ENCODE measurements at places on chromosomes 13 and 19.

DNA sequence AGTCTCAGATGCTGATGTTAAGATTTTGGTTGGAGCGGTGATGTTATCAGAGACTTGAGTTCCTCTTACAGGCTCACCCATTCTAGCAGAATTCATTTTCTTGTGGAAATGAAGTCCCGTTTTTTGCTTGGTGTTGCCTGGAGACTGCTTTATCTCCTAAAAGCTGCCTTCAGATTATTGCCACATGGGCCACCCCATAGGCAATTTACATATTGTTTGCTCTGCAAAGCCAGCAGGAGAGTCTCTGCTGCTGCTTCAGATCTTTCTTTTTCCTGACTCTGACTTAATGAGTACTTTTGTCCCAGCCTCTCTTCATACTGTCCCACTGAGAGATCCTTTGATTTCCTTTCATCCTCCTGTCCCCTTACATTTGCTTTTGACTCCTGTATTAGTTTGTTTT lies 114.6 kb downstream of the TDRD3 start:
- DNase-seq = no peak

GRCh38 chr13:27953676-27954405 lies 15.3 kb downstream of the CDX2 start:
- peak; percentile 24 for DNase-seq

- no peak for DNase-seq
Observed at GRCh38 chr19:5261156-5261890, 79.3 kb downstream of the PTPRS start.

DNA sequence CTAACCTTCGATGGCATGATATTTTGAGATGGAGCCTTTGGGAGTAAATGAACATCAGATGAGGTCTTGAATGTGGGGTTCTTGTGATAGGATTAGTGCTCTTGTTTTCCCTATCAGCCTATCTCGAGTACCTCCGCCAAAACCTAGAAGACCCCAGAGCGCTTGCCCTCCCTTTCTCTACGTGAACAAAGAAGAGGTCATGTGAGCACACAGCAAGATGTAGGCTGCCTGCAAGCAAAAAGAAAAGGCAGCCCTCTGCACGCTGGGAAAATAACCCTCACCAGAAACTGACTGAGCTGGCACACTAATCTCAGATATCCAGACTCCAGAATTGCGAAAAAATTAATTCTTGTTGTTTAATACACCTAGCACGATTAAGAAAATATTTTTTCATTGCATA lies 799.8 kb upstream of the SLC10A2 start:
- DNase-seq = no peak

- no peak for DNase-seq
Observed at GRCh38 chr19:5355076-5355475, 14.5 kb upstream of the PTPRS start.

GRCh38 chr19:16382775-16383543 lies 58.3 kb downstream of the KLF2 start:
- peak; percentile 81 for DNase-seq

DNA sequence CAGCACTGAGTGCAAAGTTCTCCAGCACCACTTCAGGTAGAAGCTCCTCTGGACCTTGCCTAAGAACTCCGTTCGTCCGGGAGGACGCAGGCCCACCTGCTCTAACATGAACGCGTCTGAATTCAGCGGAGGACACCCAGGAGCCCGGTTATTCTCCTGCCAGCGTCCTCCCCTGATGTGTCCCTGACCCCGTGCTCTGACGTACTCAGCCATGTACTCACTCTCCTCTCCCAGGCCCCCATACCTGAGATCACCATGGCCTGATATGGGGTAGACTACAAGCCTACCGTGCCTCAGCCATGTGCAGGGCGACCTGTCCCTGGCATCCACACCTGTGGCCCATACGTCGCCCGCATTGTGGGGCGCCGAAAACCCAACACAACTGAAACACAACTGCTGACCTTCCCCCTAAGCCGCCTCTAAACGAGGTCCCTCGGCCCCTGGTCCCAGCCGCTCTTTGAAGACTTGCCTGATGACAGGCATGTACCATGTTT lies 744 bp upstream of the ZNF584 start:
- DNase-seq = no peak

DNA sequence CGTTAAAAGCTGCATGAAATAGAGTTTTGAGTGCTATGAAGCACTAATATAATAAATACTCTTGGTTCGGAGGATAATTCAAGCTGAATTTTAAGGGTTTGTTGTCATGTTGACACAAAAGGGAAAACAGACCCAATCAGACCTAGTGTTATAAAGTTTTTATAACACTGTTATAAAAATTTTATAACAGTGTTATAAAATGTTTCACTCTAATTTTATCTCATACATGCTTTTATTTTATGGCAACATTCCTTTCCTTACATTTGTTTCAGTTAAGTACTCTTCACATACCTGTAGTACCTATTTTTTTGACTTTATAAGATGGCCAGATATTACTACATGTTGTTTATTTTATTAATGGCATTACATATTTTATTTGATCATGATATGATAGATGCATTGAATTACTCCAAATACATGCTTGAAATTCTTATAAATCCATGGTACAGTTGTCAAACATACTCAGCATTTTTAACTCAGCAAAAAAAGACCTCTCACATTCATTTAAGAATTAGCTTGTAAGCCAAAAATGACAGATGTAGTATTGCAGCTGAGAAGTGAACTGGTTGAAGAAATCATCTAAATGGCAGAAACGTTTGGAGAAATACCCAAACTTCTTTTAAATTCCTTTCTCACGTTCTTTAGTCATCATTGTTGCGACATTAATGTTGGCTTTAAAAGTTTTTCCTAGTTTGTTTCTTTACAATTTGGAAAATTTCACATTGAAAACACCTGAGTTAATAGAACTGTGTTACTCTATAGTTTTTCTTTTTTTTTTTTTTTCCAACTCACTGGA lies 104.5 kb downstream of the PIBF1 start:
- DNase-seq = no peak

- DNase-seq = no peak
Observed at GRCh38 chr13:76816394-76816793, 69.8 kb downstream of the KCTD12 start.

- no peak for DNase-seq
Observed at GRCh38 chr13:100209857-100210825, 121.2 kb downstream of the PCCA start.

DNA sequence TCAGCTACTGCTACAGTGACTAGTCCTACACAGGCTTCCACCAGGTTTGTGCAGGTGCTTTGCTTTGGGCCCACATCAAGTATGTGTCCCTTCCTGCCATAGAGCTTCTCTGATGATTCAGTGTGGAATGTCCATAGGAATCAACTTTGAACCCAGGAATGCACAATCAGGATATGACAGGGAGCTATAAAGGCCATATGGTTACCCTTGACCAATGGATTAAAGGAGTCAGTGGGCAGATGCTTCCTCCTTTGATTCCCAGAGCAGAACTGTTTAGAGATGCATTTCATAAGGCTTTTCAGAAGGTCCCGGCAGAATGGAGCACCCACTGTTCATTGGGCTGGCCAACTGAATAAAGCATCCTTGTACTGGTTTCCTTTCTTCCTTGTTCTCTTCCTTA lies 145.2 kb upstream of the WASF3 start:
- DNase-seq = no peak

DNA sequence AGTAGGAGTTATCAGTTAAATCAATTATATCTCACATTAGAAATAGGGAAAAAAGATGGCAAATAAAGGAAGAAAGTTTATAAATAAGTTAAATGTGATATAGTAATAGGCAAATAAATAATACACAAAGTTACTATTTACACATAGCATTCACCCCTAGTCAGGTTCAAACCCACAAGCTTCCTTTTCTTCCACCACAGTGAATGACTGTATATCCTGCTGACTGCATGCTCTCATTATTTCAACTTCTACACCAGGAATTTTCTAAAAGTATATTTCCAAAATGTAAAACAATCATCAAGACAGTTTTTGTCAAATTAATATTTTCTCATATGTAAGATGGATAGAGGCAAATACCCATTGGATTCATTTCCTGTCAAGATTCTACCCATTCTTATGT lies 548.6 kb upstream of the SLITRK5 start:
- no peak for DNase-seq

GRCh38 chr19:37583340-37583739 lies 11.3 kb downstream of the ZNF571 start:
- DNase-seq = no peak

- DNase-seq = peak; percentile 88
Observed at GRCh38 chr19:12139885-12140544, at the start of gene ZNF20. Gene ZNF20 (minus strand): TSS chr19:12140350. CDS start chr19:12140182, 168 bp downstream.

GRCh38 chr19:4272894-4273293 lies 6.2 kb upstream of the SHD start:
- DNase-seq = no peak

DNA sequence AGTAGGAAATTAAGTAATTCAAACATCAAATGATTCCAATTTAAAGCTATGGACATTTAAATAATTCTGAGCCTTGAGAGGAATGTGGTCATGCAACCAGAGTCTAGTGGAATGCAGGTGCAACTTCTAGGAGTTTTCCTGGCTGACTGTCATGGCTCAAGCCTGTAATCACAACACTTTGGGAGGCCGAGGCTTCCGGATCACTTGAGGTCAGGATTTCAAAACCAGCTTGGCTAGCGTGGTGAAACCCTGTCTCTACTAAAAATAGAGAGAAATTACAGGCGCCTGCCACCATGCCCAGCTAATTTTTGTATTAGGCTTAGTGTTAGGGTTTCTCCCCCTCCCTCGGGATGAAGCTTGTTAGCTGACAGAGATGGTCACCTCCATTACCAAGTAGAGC lies 6.4 kb downstream of the ZNF808 start:
- no peak for DNase-seq

- DNase-seq = peak; percentile 44
Observed at GRCh38 chr13:32310134-32310706, 4.9 kb downstream of the ZAR1L start.

DNA sequence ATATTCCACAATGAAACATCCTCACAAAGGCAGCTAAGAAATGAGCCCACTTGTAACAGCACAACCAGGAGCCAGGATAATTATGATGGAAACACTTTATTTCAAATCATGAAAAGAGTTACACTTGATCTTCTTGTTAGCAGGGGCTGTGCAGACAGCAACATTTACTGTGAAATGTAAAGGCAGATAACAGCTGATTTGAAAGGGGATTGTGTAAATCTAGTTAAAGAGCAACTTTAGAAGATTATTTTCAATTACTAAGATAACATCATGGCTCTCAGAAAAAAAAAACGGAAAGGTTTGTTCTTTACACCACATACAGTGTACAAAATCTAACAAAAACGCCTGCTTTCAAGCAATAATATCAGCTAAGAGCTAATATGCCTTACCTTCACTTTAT lies 22.4 kb downstream of the ENOX1 start:
- no peak for DNase-seq

DNA sequence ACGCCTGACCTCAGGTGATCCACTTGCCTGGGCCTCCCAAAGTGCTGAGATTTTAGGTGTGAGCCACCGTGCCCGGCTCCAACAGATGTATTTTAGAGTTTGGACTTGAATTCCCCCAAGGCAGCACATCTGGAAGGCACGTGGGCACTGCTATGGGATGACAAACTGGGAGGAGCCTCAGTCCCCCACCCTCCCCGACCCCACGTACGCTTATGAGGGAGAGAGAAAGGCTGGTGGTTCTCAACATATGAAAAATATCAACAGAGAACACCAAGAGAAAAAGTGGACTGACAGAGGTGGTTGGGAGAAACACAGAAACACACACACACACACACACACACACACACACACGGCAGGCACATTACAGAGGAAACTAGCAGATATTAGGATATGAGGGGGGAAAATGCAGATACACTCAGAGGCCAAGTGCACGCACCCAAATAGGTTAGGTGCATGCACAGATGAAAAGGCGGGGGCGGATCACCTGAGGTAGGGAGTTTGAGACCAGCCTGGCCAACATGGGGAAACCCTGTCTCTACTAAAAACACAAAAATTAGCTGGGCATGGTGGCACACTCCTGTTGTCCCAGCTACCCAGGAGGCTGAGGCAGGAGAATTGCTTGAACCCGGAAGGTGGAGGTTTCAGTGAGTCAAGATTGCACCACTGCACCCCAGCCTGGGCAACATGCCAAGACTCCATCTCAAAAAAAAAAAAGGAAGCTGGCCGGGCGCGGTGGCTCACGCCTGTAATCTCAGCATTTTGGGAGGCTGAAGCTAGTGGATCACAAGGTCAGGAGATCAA lies 3.2 kb downstream of the STX10 start:
- DNase-seq = no peak

GRCh38 chr19:14366529-14366928 lies 14.7 kb upstream of the ADGRE5 start:
- DNase-seq = peak; percentile 93

- no peak for DNase-seq
Observed at GRCh38 chr13:80655778-80656511, 315.0 kb upstream of the SPRY2 start.

GRCh38 chr19:3670796-3671679 lies 29.2 kb downstream of the PIP5K1C start:
- no peak for DNase-seq

DNA sequence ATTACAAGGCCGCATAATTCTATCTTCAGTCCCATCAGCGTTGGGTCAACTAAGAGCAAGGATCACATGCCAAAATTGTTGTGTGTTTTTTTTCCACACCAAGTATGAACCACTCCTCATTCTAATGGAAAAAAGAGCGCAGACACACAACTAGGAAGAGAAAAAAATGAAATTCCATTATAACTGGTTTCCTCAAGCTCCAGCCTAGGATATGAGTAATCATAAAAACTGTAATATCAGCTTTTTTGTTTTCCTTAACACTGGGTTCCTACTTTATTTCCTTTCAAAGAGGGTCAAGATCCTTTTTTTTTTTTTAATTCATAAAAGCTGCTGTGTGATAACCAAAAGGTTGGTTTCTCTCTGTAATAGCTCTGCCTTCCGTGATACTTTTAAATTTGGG lies 19.4 kb downstream of the TSHZ3 start:
- no peak for DNase-seq

GRCh38 chr13:50999641-51000040 lies 90.0 kb downstream of the RNASEH2B start:
- no peak for DNase-seq

GRCh38 chr19:45952341-45952685 lies 21.4 kb downstream of the NOVA2 start:
- DNase-seq = no peak

- DNase-seq = no peak
Observed at GRCh38 chr13:30256713-30257467, 50.5 kb downstream of the KATNAL1 start.

DNA sequence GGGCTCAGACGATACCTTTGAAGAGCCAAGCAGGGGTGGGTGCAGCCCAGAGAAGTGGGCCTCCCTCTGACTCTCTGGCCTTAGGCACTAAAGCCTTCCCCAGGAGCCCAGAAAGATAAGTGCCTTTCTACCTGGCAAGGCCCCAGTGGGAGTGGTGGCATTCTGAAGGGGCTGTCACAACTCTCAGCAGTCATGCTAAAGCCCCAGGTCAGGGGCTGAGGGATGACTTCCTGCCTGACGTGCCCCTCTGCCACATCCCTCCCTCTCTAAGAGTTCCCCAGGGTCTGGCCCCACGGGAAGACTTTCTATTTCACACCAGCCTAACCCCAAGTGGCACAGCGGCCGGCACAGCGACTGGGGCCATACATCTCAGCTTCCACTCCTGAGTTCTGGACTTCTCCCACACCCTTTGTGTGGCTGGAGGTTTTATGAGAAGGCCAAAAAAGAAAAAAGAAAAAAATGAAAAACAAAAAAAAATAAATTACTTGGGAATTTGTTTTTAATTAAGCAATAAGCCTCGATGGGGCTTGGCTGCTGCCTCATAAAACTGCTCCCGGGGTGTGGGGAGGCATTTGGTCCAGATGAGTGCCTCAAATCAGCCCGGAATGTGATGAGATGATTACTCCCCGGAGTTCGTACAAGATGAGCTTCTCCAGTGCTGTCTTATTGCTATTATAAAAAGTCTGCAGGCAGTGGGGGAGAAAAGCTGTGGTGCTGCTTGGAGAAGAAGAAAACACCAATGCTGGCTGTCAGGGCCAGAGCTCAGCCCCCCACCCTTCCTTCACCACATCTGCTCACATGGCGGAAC lies 28.5 kb upstream of the PLEKHF1 start:
- DNase-seq = no peak
